ENCODE measurements at places on chromosomes 12 and 14.

GRCh38 chr14:102917469-102918211, 4.8 kb upstream of the AMN start:
- no peak for DNase-seq

- DNase-seq, result no peak
These were observed 153.7 kb upstream of the SRRM4 start for GRCh38 chr12:118827606-118828005.

- DNase-seq, result no peak
These were observed 470.3 kb downstream of the FOXG1 start for GRCh38 chr14:29236848-29237247.

- DNase-seq, result no peak
These were observed 703.7 kb upstream of the MGAT4C start for GRCh38 chr12:86959766-86960458.

GRCh38 chr12:109927622-109928021, 27.5 kb downstream of the TCHP start:
- no peak for DNase-seq

- DNase-seq, result no peak
These were observed 907.0 kb downstream of the BCL11B start for GRCh38 chr14:98364961-98365360.

GRCh38 chr12:70365398-70365647, 767 bp upstream of the KCNMB4 start:
- peak; percentile 47 for DNase-seq
